NB4 (cell line): ENCODE measurements at places on chromosomes 13 and 19.

DNA sequence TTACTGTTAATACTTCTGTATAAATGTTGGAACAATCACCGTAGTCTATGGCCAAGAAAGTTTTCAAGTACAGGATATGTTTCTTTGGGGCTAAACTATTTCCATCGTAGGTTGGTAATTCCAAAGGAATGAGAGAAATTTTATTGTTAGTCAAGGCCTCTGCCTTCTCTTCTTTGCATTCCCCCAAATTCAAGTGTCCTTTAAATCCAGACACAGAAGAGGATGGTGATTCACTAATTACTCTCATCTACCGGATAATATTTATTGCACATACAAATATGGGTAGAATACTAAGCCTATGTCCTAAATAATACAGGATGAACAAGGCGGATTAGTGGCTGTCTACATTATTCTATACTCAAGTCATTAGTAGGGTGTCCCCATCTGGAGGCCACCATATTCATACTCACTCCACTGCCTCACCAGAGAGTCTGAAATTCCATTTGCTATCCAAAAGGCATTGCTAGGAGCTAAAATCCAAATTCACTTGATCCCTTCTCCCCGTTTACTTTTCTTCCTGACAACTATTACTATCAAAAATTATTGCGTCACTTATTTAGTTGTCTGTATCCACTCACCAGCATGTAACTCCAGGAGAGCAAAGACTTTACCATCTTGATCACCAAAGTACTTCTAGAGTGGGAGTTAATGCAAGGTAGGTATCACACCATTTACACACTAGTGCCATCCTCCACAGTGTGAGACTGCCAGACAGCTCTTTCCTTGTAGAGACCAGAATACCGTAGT is 82.4 kb upstream of the SGCG start:
- DNase-seq: no peak

GRCh38 chr19:32997716-32998355 is 25.8 kb downstream of the FAAP24 start:
- DNase-seq: no peak

GRCh38 chr19:36027696-36028095 is 5.0 kb downstream of the CLIP3 start:
- DNase-seq: no peak

GRCh38 chr13:26759249-26759906 is 1.2 kb downstream of the GPR12 start:
- DNase-seq: no peak

- DNase-seq: peak; percentile 41
These were observed 13.2 kb downstream of the NUCB1 start for GRCh38 chr19:48913114-48913889.

DNA sequence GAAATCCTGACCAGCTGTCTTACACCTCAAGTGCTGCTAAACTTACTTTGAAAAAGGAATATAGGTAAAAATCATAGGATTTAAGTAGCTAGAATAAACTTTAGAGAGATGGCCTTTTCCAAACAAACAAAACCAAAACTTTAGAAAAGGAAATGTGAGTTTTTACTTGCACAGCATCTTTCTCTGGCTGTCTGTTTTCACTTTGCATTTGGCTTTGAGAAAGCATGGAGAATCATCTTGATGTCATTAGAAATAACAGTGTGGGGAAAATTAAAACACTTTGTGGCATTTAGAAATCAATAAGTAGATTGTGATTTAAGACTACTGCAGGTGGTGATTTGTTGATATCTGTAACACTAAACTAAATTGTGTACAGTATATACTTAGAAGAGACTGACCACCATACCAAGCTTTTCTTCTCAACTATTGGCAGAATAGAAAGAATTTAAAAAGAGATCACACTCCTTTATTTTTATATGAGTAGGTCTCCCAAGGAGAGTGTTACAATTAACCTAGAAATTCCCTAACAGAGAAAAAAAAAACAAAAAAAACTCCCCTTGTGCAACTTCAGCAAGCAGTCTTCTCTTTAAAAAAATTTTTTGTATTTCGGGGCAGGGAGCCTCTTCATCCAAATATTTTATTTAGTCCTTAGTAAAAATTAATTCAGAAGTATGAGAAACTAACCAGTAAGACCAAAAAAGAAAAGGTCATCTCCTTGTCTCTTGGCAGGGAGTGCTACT is 6.1 kb downstream of the WDFY2 start:
- no peak for DNase-seq

DNA sequence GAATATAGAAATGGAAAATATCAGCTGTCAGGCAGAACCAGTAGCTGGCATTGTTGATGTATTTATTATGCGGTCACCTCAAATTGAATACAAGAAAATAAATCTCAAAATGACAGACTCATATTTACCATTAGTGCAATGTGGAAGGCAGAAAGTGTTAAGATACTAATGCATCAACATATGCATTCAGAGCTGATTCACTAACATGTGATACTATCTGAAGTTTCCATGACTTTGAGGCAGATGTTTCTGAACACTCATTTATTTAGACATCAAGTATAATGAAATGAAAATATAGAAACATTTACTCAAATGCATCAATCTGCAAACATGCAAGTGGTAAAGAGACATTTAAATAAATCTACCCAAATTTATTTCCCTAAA is 474.2 kb upstream of the SLC10A2 start:
- no peak for DNase-seq

DNA sequence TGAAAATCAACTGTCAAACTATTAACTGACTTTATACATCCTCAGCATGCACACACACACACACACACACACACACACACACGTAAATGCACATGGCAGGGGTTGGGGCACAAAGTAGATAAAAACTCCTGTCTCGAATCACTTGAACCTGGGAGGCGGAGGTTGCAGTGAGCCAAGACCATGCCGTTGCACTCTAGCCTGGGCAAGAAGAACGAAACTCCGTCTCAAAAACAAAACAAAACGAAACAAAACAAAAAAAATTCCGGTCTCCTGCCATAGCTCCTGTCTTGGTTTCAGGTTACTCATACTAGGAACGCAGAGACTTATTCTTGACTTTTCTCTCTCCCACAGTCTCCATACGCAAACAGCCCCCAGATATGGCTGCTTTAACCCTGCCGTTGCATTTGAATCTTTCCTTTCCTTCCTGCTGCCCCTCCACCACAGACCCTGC is 148.9 kb downstream of the SHISA2 start:
- DNase-seq: no peak

- DNase-seq: no peak
These were observed 153.0 kb downstream of the RFC3 start for GRCh38 chr13:33970746-33971561.

- no peak for DNase-seq
These were observed 68.3 kb downstream of the STARD13 start for GRCh38 chr13:33217256-33217655.

DNA sequence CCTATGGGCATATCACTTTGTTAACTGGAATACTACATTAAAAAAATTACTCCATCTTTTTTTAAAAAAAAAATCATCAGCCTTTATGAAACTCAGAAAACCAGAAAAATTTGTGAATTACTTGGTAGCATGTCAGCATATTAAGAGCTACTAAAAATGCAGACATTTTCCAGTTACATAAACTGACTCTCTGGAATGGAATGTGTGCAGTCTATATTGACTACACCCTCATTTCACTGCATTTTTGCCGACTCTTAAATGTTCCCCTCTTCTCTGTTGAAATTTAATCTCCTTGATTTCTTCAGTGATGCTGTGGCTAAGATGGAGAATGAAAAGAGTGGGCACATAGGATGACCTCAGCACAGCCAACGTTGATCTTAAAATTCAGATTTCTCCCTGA is 393.8 kb downstream of the ITGBL1 start:
- no peak for DNase-seq

DNA sequence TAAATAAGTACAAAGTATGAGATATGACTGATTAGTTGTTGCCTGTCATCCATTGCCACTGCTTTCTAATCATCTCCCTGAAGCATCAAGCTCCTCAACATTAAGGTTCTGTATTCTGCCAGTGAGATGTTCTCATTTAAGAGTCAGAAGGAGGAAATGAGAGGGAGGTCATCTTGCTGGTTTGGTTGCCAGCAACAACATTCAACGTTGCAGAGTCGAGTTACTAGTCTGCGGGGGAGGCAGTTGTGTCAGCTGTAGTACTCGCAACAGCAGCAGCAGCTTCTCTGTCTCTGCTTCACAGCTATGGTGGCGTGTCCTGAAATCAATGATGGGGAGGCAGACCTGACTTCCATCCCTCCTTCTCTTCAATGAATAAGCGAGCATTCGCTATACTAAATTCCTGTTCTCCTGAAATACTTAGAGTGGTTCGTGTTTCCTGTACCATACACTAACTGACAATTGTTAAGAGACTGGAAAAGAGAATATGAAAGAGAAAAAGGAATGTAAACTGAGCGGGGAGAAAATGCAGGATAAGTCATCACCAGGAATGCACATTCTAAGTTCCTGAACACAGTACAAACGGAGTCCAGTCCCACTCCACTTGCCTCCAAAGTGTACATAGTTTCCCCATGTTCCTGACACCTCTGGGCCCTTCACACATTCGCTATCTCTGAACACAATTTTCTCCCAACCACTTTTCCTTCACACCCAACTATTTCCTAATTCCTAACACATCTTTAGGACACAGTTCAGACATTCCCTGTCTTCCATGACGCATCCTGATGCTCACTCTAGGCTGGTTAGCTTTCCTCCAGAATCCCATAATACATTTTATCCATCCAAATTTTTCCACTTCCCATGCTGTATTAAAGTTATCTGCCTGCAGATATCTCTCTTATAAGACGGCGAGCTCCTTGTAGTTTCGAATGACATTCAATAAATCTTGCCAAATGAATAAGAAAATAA is 263.0 kb downstream of the KLF12 start:
- peak; percentile 8 for DNase-seq

DNA sequence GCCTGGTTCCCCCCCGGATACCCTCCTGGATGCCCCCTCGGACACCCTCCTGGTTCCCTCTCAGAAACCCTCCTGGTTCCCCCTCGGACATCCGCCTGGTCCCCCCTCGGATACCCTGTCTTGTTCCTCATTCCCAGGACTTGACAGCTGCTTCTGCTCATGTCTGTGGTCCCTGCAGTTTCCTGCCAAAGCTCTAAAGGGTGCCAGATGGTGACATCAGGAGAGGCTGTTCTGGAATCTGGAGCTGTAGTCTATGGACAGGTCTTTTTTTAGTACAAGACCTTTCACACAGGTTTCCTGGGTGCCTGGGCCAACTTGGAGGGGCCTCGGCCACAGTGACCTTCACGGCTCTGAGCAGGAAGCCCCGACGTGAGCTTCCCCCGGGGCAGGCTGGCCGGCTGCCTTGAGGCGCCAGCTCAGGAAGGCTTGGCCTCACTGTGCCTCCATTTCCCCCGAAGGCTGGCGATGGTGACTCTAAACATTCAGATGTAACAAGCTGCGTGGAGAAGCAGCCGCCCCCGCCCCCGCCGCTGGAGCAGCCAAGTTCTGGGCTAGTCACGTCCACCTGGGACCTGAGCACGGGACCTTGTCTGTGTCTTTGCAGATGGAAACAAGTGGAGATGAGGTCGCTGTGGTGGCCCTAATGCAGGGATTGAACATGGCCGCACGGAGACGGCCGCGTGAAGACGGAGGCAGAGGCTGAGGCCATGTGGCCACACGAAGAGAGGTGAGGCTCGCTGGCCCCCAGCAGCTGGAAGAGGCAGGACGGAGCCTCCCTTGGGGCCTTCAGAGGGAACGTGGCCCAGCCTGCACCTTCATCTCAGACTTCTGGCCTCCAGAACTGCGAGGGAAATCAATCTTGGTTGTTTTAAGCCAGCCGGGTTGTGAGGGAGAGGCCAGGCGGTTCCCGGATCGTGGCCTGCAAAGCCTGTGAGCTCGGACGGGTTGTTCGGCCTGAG is 12.7 kb downstream of the SGTA start:
- no peak for DNase-seq

- DNase-seq: peak; percentile 67
These were observed 170.0 kb downstream of the COL4A1 start for GRCh38 chr13:110136660-110137585.

DNA sequence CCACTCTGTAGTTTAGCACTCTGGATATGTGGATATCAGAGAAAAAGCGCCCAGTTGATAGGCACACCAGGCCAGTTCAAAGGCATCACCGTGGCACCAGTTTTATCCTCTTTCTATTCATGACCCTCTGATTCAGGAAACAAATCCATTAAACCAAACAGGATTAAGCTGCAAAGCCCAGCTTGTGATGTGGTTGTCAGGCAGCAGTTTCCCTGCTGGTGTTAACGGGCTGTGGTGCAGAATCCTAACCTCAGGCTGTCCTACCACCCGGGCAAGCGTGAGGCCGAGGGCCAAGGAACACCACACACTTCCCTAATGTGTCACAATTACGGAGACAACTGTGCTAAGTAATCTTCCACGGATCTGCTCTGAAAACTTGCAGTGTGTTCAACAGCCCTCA is 209.1 kb downstream of the OLFM4 start:
- no peak for DNase-seq

GRCh38 chr19:1304197-1304924 is 18.7 kb downstream of the EFNA2 start:
- DNase-seq: no peak

DNA sequence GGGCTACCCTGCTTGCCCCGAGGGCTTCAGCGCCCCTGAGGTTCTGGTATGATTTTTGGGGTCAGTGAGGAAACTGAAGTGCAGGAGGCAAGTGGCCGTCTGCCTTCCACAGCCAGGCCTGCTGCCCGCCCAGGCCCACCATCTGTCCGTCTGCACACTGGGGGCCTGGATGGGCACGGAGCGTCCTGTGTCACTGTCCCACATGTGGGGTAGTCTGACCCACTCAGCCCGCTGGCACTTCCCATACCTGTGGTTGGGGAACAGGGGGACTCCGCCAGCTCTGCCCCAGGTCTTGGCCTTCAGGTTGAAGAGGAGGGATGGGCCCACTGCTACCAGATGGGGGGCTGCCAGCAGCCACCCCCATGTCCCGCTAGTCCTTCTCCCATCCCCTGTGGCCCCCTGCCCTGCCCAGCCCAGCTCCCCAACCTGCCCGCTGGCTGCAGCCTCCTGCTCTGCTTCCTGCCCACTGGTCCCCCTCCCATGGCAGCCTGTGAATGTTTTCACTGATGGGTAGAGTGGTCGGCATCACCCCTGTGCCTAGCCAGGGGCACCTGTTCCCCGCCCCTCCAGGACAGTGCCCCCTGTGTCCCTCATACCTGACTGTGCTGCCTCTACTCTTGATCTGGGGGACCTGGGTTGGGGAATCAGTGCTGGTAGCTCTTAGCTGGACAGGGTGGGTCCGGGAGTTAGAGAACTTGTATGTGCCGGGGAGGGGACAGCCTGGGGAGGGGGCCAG is 9.5 kb downstream of the PIAS4 start:
- DNase-seq: no peak

DNA sequence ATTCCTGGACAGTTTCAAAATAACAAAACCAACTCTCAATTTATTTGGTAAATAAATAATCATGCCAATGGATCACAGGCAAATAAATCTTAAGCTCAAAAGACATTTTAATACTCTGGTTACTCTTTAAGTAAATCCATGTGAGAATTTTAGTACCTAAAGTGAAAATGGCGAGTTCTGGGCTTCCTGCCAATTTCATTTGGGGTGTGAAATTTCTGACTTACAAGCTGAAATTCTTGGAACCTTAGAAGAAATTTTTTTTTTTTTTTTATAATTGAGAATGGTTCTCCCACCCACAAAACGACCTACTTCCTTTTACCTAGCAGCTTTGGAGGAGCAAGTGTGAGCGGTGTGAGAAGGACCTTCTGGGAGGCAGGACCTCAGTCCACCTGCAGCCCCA is 354.5 kb upstream of the NBEA start:
- DNase-seq: no peak

GRCh38 chr13:21055511-21056045 is 5.8 kb downstream of the LATS2 start:
- no peak for DNase-seq
